Smooth muscle cell of trachea (primary cell): ENCODE measurements at places on chromosomes 1 and 21. TPM values are rescaled to one million over a fixed set of nuclear protein-coding genes. Genes with fewer than 3 reads are reported as not detected.

GUCA2B gene
- not detected in 2 replicates for total RNA-seq

BNIPL gene
- under 0.01 and 0.17 TPM in 2 replicates for total RNA-seq

LDLRAD1 gene
- not detected in 2 replicates for total RNA-seq

GPR157 gene
- 1.9 and 6.8 TPM in 2 replicates for total RNA-seq

AMIGO1 gene
- total RNA-seq = 1.0 and 3.6 TPM in 2 replicates

RHCE gene
- total RNA-seq = 0.15 and 0.99 TPM in 2 replicates

RNF186 gene
- not detected in 2 replicates for total RNA-seq

ASCL5 gene
- total RNA-seq = not detected in 2 replicates

HPCAL4 gene
- total RNA-seq = not detected in 2 replicates

PTPN14 gene
- 43.5 and 55.0 TPM in 2 replicates for total RNA-seq

NMNAT2 gene
- total RNA-seq = under 0.01 and 0.83 TPM in 2 replicates

CYYR1 gene
- under 0.01 and 0.15 TPM in 2 replicates for total RNA-seq

SLC6A17 gene
- 0.29 and 0.33 TPM in 2 replicates for total RNA-seq

LRRC71 gene
- total RNA-seq = not detected in 2 replicates

HLX gene
- total RNA-seq = 2.6 and 8.9 TPM in 2 replicates

C1orf94 gene
- not detected in 2 replicates for total RNA-seq

LRRC53 gene
- not detected in 2 replicates for total RNA-seq

PEX10 gene
- 41.0 and 47.5 TPM in 2 replicates for total RNA-seq

SLC16A4 gene
- total RNA-seq = 44.7 and 53.7 TPM in 2 replicates

KCNQ4 gene
- under 0.01 TPM in 2 replicates for total RNA-seq

ADGRB2 gene
- 7.4 and 25.0 TPM in 2 replicates for total RNA-seq

AGO4 gene
- 16.1 and 21.5 TPM in 2 replicates for total RNA-seq

MYOG gene
- total RNA-seq = not detected in 2 replicates

DMRTA2 gene
- 0.15 and 0.50 TPM in 2 replicates for total RNA-seq

IGSF3 gene
- 0.33 and 0.44 TPM in 2 replicates for total RNA-seq

KCNJ9 gene
- under 0.01 TPM in 1 of 2 replicates, not detected in the other for total RNA-seq

FOXE3 gene
- total RNA-seq = not detected in 2 replicates

FCRL4 gene
- total RNA-seq = not detected in 2 replicates

PTPRC gene
- total RNA-seq = under 0.01 TPM in 1 of 2 replicates, not detected in the other

LMO4 gene
- total RNA-seq = 75.3 and 76.9 TPM in 2 replicates

ADAM30 gene
- total RNA-seq = not detected in 2 replicates

EXOSC10 gene
- 43.5 and 59.9 TPM in 2 replicates for total RNA-seq

UBE2U gene
- not detected in 2 replicates for total RNA-seq

PGBD5 gene
- 1.7 TPM in 1 of 2 replicates, not detected in the other for total RNA-seq

NOS1AP gene
- total RNA-seq = under 0.01 and 0.29 TPM in 2 replicates

LMX1A gene
- not detected in 2 replicates for total RNA-seq

AGMAT gene
- 0.99 and 1.6 TPM in 2 replicates for total RNA-seq

UTP25 gene
- 13.2 and 20.4 TPM in 2 replicates for total RNA-seq

ZNF496 gene
- 19.9 and 22.2 TPM in 2 replicates for total RNA-seq

APCS gene
- not detected in 2 replicates for total RNA-seq

LCE1B gene
- total RNA-seq = not detected in 2 replicates

NUF2 gene
- 3.5 and 29.7 TPM in 2 replicates for total RNA-seq

S100A12 gene
- total RNA-seq = not detected in 2 replicates

KIF21B gene
- under 0.01 TPM in 2 replicates for total RNA-seq

GBP4 gene
- 0.15 and 0.33 TPM in 2 replicates for total RNA-seq

PLA2G2C gene
- total RNA-seq = not detected in 2 replicates

PCP4 gene
- total RNA-seq = not detected in 2 replicates

TMPRSS2 gene
- not detected in 2 replicates for total RNA-seq

KIAA1614 gene
- 9.6 and 13.7 TPM in 2 replicates for total RNA-seq

OR2T27 gene
- not detected in 2 replicates for total RNA-seq

CHI3L2 gene
- total RNA-seq = 2.5 and 10.6 TPM in 2 replicates

SAMD13 gene
- 1.2 and 3.1 TPM in 2 replicates for total RNA-seq

EVA1C gene
- 5.4 and 5.5 TPM in 2 replicates for total RNA-seq
